Activated CD8-positive, alpha-beta T cell treated with anti-CD3 and anti-CD28 coated beads, Interleukin-2, amount 10 ng/mL, durations not matched to agents 7 days and 5 days (primary cell): ENCODE measurements at places on chromosomes 16 and 17.

GRCh38 chr17:35801583-35802224, 6.3 kb upstream of the MMP28 start:
- DNase-seq, result peak; percentile 44

- peak; percentile 69 for DNase-seq
Measured at GRCh38 chr16:4328046-4328781, 12.3 kb downstream of the GLIS2 start.

GRCh38 chr16:86946396-86946795, 368.0 kb downstream of the FOXL1 start:
- no peak for DNase-seq

DNA sequence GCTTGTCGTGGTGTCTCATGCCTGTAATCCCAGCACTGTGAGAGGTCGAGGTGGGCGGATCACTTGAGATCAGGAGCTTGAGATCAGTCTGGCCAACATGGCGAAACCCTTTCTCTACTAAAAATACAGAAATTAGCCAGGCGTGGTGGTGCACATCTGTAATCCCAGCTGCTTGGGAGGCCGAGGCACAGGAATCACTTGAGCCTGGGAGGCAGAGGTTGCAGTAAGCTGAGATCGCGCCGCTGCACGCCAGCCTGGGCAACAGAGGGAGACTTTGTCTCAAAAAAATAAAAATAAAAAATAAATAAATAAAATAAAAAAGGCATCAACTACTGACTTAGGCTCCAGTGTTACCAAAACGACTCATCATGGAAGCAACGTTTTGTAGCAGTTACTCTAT, 115.5 kb downstream of the PLCG2 start:
- DNase-seq, result no peak

- no peak for DNase-seq
Measured at GRCh38 chr16:53870831-53871230, 166.9 kb downstream of the FTO start.

GRCh38 chr17:19372439-19372838, 5.9 kb upstream of the MAPK7 start:
- no peak for DNase-seq

- no peak for DNase-seq
Measured at GRCh38 chr17:44012391-44012790, 2.4 kb downstream of the TMEM101 start.

GRCh38 chr17:68424203-68424602, 33.1 kb downstream of the WIPI1 start:
- no peak for DNase-seq

- no peak for DNase-seq
Measured at GRCh38 chr16:3954411-3954921, 74.0 kb upstream of the CREBBP start.

DNA sequence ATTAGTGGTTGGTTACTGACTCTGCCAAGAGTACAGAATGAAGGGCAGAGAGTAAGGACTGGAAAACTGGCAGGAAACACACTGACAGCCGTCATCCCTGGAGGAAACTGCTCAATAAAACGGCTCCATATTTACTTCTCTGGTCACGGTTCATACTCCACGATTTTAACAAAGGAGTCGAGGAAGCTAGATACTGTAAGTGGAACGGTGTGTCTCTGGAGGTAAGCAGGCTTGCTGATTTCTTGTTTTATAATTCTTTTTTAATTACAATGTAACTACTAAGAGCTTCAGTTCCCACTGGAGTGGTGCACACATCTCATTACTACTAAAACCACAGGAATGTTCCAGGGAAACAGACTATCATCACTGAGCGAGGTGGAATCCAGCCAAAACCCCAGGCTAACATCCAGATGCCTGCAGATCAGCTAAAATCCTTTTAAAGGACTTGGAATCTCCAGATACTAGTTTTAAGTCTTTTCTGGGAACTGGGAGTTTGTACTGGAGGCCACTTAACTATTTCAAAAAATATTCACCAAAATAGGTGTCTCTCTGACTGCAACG, 17.8 kb downstream of the SERPINF1 start:
- DNase-seq, result no peak

DNA sequence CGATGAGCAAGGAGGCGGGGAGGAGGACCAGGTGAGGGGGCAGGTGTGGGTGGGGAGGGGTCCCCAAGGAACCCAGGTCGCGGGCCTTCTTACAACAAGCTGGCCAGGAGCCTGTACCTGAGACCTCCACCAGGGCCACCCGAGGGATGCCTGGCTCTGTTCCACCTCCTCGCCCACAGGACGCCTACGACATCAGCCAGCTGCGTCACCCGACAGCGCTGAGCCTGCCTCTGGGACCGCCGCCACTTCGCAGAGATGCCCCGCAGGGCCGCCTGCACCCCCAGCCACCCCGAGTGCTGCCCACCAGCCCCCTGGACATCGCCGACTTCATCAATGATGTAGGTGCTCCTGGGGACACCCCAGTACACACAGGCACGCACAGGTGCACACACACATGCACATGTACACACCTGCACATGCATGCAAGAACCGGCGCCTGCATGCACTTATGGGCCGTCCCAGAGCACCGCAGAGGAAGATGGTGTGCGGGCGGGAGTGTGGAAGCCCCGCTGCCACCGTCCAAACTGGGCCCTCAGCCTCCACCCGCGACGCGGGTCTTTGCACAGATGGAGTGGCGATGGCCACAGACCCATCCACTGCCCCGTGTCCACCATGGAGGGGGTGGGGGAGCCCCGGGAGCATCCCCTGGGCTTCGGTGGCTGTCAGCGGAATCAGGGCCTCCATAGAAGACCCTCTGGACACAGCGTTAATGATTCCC, 6.6 kb downstream of the SLC22A31 start:
- no peak for DNase-seq

GRCh38 chr16:85984231-85984880, 85.4 kb downstream of the IRF8 start:
- no peak for DNase-seq

- no peak for DNase-seq
Measured at GRCh38 chr17:38585056-38585917, 20.5 kb downstream of the SRCIN1 start.
